ENCODE measurements at places on chromosomes 1 and 21. TPM values are rescaled to one million over a fixed set of nuclear protein-coding genes. Genes with fewer than 3 reads are reported as not detected.

GRCh38 chr1:53356637-53357036 is 28.8 kb upstream of the LRP8 start:
- H3K27me3 ChIP-seq: no peaks in the 10 kb centered on the region
- no peak overlapping the region for H3K4me3 ChIP-seq
- H3K4me1 ChIP-seq: no peaks in the 10 kb centered on the region
- no peak overlapping the region for H3K27ac ChIP-seq
- DNase-seq: no peak
- no peaks in the 10 kb centered on the region for H3K36me3 ChIP-seq

GRCh38 chr1:240965581-240966091 is 353.7 kb upstream of the GREM2 start:
- DNase-seq: no peak
- no peaks in the 10 kb centered on the region for H3K4me1 ChIP-seq
- H3K27ac ChIP-seq: no peak overlapping the region
- H3K4me3 ChIP-seq: no peak overlapping the region
- no peaks in the 10 kb centered on the region for H3K27me3 ChIP-seq

DNA sequence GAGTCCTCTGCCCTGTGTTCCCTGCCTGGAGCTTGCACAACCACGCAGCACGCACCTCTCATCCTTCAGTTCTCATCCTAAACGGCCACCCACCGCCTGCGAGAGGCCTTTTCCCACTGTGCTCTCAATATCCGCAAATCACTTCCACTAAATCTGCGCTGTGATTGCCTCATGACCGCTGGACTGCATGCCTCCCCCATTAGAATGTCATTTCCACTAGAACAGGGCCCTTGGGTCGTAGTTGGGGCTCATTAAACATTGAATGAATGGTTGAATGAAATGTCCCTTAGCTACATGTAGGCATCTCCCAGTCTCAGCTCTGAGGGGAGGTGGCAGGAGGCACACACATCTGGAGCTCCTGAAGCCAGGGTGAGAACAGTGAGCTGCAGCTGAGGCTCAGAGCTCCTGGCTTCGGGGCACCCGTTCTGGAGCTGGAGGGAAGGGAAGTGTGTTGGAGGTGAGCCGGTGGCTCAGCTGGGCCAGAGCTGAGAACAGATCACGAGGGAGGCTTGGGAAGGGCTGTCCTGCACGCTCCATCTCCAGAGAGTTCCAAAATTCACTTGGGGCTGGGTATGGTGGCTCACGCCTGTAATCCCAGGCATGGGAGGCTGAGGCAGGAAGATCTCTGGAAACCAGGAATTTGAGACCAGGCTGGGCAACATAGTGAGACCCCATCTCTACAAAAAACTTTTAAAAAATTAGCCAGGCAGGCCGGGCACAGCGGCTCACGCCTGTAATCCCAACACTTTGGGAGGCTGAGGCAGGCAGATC is 30.4 kb downstream of the TMEM201 start:
- no peaks in the 10 kb centered on the region for H3K36me3 ChIP-seq
- H3K4me1 ChIP-seq: no peaks in the 10 kb centered on the region
- H3K27ac ChIP-seq: no peak overlapping the region

DNA sequence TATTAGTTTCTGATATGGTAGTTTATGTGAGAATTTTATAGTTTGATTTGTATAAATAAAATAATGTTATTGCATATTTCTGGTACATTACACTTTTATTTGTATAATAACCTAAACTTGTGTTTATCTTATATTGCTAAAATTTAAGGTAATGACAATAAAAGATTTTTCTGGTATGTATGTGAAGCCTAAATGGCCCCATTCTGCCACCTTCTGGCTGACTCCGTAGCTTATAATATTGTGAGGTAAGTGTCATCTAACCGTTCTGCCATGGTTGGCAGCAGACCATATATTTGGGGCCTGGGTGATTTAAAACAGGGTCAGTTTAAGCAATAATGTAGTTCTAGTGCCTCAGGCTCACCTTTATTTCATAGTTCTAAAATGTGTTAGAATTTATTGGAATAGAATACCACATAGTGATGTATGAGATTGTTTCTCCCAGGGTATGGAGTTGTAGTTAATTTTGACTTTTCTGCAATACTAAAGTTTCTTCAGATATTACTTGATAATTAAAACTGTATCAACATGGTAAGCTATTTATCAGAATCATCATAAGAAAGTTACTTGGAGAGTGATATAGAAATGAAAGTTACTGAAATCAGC is 21.2 kb upstream of the PRKACB start:
- H3K36me3 ChIP-seq: no peaks in the 10 kb centered on the region
- no peak for DNase-seq
- H3K4me3 ChIP-seq: no peak overlapping the region
- H3K4me1 ChIP-seq: no peaks in the 10 kb centered on the region
- no peak overlapping the region for H3K27ac ChIP-seq

GRCh38 chr21:30126576-30126975 is 40.0 kb downstream of the CLDN17 start:
- H3K4me3 ChIP-seq: no peak overlapping the region
- H3K36me3 ChIP-seq: no peaks in the 10 kb centered on the region
- peaks cover 17% of the 10 kb centered on the region for H3K4me1 ChIP-seq

DNA sequence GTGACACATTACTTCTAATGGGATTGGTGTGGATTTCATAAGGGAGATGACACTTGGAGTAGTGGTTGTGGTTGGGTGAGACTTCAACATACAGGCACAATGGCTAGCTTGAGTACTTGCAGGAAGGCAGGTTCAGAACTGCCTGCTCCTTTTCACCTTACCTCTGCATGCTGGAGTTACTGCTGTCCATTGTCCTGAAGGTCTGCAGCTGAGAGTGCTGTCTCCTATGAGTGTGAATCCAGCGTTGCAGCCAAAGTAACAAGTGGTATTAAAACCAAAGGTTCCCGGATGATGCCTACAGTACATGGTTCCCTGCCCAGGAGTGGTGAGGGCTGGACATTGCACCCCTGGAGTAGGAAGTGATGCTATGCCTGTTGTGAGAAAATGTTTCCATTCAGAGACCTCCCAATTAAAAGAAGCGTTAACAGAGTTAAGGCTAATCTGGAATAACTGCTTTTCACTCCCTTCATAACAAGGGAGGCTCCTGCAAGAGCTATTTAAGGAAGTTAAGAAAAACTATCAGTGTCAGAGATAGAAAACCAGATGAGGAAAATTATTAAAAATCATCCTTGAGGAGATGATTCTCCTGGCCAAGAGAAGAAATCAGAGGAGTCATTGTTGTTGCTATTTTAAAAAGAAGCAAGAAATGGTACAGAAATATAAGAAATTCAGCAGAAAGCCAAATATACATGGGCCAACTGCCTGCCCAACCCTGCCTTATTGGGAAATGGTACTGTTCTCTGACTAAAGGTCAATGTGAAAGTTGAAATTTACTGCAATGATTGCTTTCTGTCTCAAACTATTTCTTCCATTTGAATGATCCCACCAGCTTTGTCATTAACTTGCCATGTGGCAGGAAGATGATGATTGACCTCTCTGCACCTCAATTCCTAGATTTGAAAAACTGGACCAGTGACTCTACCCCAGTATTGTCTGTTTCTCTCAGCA is 9.8 kb upstream of the F5 start:
- no peaks in the 10 kb centered on the region for H3K4me1 ChIP-seq
- DNase-seq: no peak
- H3K27ac ChIP-seq: no peak overlapping the region
- H3K36me3 ChIP-seq: no peaks in the 10 kb centered on the region

DNA sequence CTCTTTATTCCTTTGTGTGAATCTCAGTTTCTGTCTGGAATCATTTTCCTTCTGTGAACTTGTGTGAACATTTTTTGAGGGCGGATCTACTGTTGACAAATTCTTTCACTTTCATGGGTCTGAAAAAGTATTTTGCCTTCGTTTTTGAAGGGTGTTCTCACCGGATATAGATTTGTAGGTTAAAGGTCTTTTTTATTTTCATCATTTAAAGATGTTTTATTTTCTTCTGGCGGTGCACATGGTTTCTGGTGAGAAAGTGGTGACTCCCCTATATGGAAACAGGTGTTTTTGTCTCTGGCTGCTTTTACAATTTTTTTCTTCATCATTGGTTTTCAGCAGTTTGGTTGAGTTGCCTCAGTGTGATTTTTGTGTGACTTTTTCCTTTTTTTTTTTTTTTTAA is 94.9 kb downstream of the DYRK1A start:
- no peak overlapping the region for H3K4me3 ChIP-seq
- H3K27me3 ChIP-seq: no peaks in the 10 kb centered on the region
- no peaks in the 10 kb centered on the region for H3K36me3 ChIP-seq

DNA sequence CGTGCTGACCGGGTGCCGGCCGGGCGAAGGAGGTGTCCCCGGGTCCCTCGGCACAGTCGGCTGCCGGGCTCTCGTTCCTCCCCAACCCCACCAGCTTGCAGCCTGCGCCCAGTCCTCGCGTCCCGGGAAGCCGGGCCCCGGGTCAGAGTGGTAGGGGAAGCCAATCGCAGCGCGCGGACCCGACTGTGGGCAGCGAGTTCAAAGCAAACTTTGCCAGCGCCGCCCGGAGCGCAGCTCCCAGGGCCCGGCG is 328 bp downstream of the MYCL start:
- no peak for DNase-seq
- H3K27me3 ChIP-seq: no peaks in the 10 kb centered on the region
- peaks cover 16% of the 10 kb centered on the region for H3K4me1 ChIP-seq
- H3K4me3 ChIP-seq: peak overlapping the region; percentile 76
- peak overlapping the region; percentile 34 for H3K27ac ChIP-seq

GRCh38 chr1:203188686-203189232 is 2.3 kb upstream of the CHI3L1 start:
- no peaks in the 10 kb centered on the region for H3K36me3 ChIP-seq
- no peaks in the 10 kb centered on the region for H3K4me1 ChIP-seq
- H3K27me3 ChIP-seq: no peaks in the 10 kb centered on the region

- H3K4me1 ChIP-seq: peaks cover 25% of the 10 kb centered on the region
- peaks cover 2% of the 10 kb centered on the region for H3K36me3 ChIP-seq
- no peak overlapping the region for H3K4me3 ChIP-seq
- no peak overlapping the region for H3K27ac ChIP-seq
- H3K27me3 ChIP-seq: no peaks in the 10 kb centered on the region
Measured at GRCh38 chr1:42679364-42679983, 2.7 kb upstream of the YBX1 start.

DNA sequence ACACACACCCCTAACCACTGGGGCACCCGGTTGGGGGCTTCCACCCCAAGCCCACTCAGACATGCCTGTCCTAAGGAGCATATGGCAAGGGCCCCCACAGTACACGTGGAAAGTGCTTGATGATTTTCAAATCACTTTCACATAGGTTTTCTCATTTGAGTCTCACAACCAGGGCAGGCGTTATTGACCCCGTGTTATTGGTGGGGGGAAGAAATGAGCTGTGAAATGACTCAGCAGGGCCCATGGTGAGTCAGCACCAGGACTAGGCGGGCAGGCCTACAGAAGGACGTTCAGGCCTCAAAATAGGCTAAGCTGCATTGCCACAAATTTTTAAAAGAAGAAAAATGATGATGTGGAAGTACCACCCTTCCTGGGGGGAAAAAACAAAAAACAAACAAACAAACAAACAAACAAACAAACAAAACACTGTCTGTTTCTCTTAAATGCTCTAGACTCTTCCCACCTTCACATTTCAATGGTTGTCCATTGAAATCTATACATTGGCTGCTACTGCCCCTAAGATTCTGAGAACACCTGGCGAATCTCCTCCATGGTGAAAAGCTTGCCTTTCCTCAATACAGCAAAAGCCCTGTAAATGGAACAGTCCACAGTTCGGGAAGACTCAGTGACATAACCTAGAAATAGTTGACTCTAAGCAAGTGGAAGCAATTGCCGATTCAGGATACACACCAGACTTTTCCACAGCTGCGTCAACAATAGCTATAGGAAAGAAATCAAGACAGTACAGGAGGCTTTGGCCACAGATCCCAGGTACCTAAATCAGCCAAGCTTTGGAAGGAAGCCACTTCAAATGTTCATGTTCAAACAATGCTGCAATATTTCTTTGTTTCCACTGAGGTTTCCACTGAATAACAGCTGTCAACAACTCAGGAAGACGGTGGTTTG is 234.7 kb downstream of the TOMM20 start:
- no peak for DNase-seq
- peaks cover 11% of the 10 kb centered on the region for H3K4me1 ChIP-seq
- H3K27me3 ChIP-seq: no peaks in the 10 kb centered on the region
- H3K4me3 ChIP-seq: no peak overlapping the region

DNA sequence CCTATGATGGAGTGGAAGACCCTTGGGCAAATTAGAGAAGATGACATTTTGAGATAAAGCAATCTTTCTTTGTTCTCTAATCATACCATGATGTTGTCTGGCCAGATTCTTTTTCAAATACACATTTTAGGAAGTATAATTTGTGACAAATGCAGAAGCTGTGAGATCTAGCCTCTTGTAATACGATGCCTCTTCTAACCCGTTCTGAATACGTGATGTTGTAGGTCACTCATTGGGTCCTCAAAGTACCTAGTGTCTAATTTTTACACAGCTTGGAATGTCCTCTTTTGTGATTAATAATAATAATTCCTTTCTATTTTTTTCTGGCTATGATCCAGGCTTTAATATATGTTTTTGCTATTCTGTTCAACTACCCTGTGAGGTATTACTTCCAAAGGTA is 502.7 kb downstream of the NUF2 start:
- peak; percentile 30 for DNase-seq
- H3K4me1 ChIP-seq: peaks cover 6% of the 10 kb centered on the region
- H3K27me3 ChIP-seq: no peaks in the 10 kb centered on the region

DNA sequence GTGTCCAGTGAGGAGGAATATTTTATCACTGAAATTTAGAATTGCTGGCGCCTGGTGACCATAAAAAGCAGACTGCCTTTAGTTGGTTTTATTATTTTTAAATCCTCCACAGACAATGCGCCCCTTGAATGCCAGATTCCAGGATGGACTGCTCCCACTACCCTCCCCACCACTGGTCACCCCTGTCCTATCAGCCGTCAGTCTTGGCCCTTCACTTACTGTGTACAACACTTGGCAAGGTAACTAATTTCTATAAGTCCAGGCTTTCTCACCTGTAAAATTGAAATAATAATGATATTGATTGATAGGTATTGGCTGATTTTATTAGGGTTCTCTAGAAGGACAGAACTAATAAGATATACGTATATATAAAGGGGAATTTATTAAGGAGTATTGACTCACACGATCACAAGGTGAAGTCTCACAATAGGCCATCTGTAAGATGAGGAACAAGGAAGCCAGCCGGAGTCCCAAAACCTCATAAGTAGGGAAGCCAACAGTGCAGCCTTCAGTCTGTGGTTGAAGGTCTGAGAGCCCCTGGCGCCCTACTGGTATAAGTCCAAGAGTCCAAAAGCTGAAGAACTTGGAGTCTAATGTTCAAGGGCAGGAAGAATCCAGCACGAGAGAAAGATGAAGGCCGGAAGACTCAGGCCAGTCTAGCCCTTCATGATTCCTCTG is 17.8 kb downstream of the RHEX start:
- no peak for DNase-seq
- no peaks in the 10 kb centered on the region for H3K4me1 ChIP-seq
- H3K27ac ChIP-seq: no peak overlapping the region

GRCh38 chr21:45742247-45742646 is 98.7 kb downstream of the PCBP3 start:
- H3K27ac ChIP-seq: no peak overlapping the region
- peaks cover 9% of the 10 kb centered on the region for H3K4me1 ChIP-seq
- no peak for DNase-seq
- H3K36me3 ChIP-seq: no peaks in the 10 kb centered on the region
- no peak overlapping the region for H3K4me3 ChIP-seq

NOTCH2 gene
- 22.5 TPM for polyA plus RNA-seq

CASQ2 gene
- polyA plus RNA-seq: 0.02 TPM

PADI2 gene
- 0.13 TPM for polyA plus RNA-seq

CCSAP gene
- 3.2 TPM for polyA plus RNA-seq

SIPA1L2 gene
- polyA plus RNA-seq: 3.1 TPM

DYRK3 gene
- polyA plus RNA-seq: 15.0 TPM
